ENCODE measurements at places on chromosomes 16 and 17.

GRCh38 chr16:51326131-51326856 lies 175.2 kb upstream of the SALL1 start:
- DNase-seq: no peak

- DNase-seq: no peak
Observed at GRCh38 chr17:50079334-50080095, 15.6 kb upstream of the PDK2 start.

DNA sequence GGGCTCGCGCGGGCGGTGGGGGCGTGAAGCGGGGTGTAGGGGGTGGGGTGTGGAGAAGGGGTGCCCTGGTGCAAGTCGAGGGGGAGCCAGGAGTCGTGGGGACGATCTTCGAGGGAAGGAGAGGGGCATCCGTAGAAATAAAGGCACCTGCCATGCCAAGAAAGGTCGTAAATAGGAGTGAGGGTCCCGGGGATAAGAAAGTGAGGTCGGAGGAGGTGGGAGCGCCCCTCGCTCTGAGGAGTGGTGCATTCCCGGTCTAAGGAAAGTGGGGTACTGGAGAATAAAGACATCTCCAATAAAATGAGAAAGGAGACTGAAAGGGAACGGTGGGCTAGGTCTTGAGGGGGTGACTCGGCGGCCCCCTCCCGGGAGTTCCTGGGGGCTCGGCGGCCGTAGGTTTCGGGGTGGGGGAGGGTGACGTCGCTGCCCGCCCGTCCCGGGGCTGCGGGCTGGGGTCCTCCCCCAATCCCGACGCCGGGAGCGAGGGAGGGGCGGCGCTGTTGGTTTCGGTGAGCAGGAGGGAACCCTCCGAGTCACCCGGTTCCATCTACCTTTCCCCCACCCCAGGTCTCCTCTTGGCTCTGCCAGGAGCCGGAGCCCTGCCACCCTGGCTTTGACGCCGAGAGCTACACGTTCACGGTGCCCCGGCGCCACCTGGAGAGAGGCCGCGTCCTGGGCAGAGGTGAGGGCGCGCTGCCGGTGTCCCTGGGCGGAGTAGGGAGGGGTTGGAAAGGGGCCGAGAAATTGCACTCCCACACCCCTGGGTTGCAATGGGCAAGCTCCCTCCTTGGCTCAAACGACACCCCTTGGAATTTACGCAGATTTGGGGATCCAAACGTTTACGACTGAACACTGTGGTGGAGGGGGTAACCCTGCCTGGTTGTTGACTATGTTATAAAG lies 888 bp downstream of the CDH1 start:
- no peak for DNase-seq

DNA sequence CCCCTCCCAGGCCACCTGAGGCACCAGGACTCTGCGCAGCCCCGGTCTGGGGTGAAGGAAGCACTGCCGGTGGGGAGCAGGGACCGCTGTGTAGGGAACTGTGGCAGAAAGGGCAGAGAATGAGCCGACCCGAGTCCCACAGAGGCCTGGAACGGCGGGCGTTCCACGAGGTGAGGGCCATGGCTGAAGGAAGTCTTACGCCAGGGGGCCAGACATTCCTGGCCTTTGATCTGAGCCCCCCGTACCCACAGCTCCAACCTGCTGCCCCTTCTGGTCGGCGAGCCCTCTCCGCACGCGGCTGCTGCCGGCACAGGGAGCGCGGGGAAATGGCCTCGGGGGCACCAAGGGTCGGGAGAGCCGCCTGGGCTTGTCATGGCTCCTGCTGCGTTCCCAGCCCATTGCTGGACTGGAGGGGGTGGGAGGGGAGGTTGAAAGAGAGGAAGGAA lies 1.4 kb upstream of the WNT3 start:
- DNase-seq: no peak

GRCh38 chr17:67602974-67603373 lies 114.8 kb upstream of the NOL11 start:
- no peak for DNase-seq

- DNase-seq: no peak
Observed at GRCh38 chr16:57893559-57894389, 77.2 kb downstream of the CNGB1 start.

DNA sequence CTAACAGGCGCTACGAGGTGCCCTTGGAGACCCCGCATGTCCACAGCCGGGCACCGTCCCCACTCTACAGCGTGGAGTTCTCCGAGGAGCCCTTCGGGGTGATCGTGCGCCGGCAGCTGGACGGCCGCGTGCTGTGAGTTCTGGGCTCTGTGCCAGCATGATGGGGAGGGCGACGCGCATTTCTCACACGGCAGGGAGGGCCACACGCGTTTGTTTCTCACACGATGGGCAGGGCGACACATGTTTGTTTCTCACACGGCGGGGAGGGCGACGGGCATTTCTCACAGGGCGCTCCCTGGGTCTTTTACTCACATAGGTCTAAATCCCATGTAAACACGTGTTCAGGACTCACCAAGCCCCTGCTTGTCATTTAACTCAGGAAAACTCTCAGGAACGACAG lies 4.4 kb downstream of the GAA start:
- no peak for DNase-seq

DNA sequence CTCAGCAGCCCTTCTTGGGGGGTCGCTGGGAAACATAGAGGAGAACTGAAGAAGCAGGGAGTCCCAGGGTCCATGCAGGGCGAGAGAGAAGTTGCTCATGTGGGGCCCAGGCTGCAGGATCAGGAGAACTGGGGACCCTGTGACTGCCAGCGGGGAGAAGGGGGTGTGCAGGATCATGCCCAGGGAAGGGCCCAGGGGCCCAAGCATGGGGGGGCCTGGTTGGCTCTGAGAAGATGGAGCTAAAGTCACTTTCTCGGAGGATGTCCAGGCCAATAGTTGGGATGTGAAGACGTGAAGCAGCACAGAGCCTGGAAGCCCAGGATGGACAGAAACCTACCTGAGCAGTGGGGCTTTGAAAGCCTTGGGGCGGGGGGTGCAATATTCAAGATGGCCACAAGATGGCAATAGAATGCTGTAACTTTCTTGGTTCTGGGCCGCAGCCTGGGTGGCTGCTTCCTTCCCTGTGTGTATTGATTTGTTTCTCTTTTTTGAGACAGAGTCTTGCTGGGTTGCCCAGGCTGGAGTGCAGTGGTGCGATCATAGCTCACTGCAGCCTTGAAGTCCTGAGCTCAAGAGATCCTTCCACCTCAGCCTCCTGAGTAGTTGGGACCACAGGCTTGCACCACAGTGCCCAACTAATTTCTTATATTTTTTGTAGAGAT lies 3.4 kb downstream of the STH start:
- peak; percentile 24 for DNase-seq

DNA sequence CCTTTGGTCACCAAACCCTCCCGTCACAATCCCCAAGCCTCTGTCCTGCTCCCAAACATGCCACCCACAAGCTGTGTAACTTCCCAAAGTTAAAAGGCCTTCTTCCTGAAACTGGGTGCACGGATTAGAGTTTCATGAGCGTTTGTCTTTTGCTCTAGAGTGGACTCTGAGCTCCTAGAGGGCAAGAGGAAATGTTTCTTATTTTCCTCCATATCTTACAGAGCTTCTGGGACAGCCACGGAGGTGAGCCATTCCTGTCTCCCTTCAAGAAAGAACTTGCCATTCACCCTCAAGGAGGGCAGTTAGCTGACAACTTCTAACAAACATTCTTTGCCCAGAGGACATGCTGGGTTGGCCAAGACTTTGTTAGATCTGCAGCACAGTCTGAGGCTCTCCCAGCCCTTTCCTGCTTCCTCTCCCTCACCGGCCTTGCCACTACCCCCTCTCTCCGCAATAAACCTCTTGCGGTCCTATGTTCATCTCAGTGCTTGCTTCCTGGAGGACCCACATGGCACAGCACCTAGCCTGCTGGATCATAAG lies 2.6 kb upstream of the MYCBPAP start:
- DNase-seq: no peak

DNA sequence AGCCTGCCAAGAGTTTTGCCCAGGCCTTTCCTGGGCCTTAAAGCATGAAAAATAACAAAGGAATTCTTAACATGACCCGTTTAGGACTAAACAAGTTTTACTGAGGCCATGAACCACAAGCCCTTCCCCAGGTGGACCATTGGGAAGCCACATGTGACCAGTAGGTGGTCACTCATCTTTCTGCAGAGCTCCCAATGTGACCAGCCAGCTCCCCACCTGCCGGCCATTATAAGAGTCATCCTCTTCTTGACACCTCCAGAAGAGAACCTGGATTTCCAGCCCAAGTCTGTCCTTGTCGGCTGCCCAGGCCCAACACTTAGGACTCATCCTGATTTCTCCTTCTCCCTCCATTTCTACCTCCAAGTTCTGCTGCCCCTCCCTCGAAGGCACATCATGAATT lies 91.7 kb upstream of the DNAH17 start:
- no peak for DNase-seq

DNA sequence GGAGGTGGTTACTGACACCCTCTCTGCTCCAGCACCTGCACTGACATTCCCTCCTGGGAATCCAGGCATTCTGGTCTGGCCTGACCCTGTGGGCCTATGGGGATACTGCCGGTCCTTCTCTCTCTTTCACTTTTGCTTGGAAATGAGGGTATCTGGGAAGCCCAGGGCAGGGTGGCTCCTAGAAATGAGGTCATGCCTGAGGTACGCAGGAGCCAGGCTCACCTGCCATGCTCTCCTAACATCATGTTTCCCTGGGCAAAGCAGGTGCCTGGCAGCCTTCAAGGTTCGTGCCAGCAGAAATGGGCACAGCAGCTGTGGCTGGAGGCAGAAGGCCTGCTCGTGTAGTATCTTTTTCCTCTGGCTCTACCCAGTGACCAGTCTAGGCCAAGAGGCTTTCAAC lies 3.3 kb downstream of the ITGA3 start:
- no peak for DNase-seq

GRCh38 chr17:78883089-78883532 lies 19.9 kb downstream of the CEP295NL start:
- no peak for DNase-seq

DNA sequence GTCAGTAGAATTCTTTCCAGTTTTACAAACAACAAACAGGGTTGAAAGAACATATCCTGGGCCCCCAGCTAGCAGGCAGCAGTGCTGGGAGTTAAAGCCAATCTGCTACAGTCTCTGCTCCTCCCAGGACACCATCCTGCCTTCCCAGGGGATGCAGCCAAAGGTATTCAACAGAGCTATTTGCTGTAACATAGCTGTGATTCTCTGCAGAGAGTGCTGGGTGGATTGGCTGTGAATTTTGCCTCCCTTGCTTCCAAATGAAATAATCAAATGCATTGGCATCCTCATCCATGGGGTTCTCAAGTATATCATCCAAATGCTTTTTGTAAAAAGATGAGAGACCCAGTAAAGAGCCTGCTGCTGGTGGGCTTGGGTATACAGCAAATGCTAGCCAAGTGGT lies 124.3 kb downstream of the NPIPB5 start:
- no peak for DNase-seq

- no peak for DNase-seq
Observed at GRCh38 chr17:57832314-57833178, 17.3 kb downstream of the MRPS23 start.

GRCh38 chr16:11280616-11281522 lies at the start of gene PRM1:
PRM1 (minus strand) TSS chr16:11281330; CDS start chr16:11281238, 92 bp downstream.
- DNase-seq: no peak

- no peak for DNase-seq
Observed at GRCh38 chr17:79201119-79201518, 126.5 kb downstream of the ENGASE start.

DNA sequence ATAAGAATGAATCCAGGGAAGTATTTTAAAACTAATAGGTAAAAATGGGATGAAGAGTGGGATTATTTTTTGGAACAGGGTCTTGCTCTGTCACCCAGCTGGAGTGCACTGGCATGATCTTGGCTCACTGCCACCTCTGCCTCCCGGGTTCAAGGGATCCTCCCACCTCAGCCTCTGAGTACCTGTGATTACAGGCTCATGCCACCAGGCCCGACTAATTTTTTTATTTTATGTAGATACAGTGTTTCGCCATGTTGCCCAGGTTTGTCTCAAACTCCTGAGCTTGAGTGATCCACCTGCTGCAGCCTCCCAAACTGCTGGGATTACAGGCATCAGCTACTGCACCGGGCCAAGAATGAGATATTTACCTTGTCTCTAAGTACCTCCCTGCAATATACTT lies 22.1 kb downstream of the NSMCE1 start:
- DNase-seq: no peak

DNA sequence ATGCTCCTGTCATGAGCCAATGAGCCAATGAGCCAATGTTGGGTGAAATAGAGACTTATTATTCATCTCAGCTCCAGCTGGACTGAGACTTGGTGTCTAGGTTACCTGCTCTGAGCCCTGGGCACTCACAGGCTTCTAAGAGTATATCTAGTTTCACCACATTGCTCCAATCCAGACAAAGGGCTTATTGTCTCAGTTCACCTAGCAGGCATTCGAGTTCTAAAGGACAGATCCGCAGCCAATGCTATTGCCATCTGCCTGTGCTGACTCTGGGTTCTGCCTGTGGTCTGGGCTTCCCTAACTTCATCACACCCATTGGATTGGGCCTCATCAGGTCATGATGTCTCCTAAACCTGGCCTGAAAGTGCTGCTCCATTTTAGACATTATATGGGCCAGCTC lies 66.1 kb upstream of the HS3ST4 start:
- DNase-seq: no peak

DNA sequence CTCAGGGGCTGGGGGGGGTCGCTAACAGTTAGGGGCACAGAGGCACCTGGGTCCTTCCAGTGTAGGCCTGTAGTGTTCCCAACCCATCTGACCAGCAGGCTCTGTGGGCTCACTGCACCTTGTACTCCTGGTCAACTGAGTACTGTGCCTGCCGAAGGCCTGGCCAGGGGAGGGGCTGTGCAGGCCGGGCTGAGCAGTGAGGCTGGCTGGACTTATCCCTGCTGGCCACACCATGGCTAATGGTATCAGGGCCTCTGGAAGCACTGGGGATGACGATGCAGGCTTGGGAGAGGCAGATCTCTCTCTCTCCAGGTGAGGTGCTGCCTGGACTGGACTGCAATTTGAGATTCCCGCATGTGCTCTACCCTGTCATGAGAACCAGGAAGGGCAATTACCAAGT lies 58.9 kb upstream of the SDK2 start:
- DNase-seq: no peak

DNA sequence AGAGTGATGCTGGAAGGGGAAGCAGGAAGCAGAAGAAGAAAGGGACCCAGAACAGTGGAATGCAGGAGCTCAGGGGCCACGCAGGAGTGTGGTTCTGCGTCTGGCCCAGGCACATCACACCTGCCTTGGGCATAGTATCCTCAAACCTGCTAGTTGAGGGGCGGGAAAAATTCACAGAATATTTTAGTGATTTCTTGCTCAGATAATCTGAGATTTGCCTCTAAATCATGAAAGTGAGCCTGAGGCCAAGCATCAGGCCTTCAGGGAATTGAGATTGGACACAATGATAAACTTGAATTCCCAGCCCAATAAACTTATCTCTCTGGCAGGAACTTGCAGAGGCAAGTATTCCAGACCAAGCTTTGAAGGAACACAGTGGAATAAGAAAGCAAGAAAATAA lies 48.5 kb upstream of the CCL2 start:
- no peak for DNase-seq

GRCh38 chr16:77700846-77701245 lies 21.5 kb upstream of the NUDT7 start:
- DNase-seq: no peak

DNA sequence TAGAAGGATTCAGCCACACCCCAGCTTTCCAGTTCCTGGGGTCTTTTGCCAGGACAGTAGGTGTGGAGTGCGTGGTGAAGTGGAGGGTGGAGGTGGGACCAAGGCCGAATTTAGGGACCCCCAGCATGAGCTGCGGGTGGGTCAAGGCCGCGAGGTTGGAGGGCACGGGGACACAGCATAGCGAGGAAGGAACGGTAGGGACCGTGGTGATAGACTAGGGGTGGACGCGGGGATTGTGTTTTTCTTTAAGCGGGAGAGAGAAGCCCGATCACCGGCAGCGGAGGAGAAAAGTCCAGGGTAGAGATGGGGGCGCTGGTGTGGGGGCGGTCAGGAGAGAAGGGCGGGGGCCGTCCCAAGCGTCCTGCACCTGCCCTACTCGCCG lies 261 bp upstream of the B4GALNT2 start:
- DNase-seq: no peak

GRCh38 chr17:33113276-33113990 lies 121.8 kb downstream of the SPACA3 start:
- no peak for DNase-seq

All from NCI-H1048 (cell line).